ENCODE measurements at places on chromosomes 11 and 22.

DNA sequence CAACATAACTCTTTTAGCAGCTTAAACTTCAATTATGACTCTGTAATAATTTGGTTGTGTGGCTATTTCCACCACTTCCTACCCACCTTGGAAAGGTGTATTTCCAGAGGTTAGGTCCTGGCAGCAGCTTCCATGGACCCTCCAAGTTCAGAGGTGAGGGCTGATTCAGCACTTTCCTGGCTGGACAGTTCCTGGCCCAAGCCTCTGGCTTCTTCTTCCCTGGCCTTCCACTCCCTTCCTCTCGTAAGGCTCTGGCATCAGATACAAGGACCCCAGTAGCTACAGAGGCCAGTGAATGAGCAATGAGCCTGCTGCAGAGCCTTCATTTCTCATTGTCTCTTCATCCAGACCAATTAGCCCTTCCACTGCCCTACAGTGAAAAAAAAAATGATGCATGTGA, 98.1 kb upstream of the KIRREL3 start:
- no peak for DNase-seq

DNA sequence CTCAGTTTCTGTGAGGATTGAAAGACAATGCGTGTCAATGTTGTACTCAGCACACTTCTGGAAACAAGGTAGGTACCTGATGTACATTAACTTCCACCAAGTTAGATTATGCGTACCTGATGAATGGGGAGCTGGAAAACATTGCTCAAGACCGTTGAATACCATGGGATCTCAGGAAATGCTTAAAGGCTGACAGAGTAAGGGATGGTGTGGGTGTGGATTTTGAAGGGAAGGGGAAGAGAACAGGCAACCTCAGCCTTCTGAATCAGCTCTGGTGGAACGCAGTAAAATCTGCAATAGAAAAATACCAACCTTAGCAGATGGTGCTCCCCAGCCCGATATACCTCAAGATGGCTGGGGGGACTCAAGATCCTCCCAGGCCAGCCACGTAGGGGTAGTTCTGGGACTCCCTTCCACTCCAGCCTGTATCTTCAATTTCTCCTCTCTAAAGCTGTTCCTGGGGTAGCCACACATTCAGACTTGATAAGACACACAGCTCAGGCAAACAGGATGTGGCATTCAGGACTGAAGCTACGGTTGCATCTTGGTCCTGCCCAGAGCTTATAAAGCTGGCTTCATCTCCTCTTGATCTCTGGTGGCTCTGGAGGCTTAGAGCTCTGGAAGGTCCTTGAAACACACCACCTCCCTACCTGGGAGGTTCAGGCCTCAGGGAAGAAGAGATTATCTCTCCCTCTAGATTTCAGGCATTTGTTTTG, 111.8 kb downstream of the CTNND1 start:
- no peak for DNase-seq

DNA sequence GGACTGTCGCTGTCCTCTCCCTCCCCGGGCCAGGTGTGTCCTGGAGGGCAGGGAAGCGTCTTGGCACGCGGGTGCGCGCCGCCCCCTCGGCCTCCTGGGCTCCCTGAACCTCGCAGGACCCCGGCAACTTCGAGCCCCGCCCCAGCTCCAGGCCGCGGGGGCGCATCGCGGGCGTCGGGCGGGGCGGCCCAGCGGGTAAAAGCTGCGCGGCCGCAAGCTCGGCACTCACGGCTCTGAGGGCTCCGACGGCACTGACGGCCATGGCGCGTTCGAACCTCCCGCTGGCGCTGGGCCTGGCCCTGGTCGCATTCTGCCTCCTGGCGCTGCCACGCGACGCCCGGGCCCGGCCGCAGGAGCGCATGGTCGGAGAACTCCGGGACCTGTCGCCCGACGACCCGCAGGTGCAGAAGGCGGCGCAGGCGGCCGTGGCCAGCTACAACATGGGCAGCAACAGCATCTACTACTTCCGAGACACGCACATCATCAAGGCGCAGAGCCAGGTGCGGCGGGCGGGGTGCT, at the start of gene CST6:
Gene CST6, plus strand, starts transcription at position 224 of the 519 bp plus-strand sequence. Its CDS starts 37 bp downstream, at position 261.
- no peak for DNase-seq

GRCh38 chr22:45329530-45329936, 19.8 kb downstream of the FAM118A start:
- no peak for DNase-seq

DNA sequence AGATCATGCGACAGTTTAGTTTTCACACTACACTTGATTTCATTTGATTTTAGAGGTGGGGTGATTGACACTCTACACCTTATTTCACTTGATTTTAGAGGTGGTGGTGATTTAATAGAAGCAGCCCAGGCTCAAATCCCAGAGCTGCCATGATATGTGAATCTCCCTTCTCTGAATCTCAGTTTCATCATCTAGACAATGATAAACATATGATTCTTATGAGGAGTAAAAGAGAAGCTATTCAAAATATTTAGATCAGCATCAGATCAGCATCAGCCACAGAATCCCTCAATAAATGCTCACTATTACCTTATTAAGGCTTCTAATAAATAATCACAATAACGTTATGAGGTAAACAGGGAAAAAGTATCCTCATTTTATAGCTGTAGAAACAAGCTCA, 98.8 kb downstream of the MSANTD4 start:
- no peak for DNase-seq

- DNase-seq, result peak; percentile 96
These were observed 19.6 kb upstream of the CARD10 start for GRCh38 chr22:37538590-37539357.

DNA sequence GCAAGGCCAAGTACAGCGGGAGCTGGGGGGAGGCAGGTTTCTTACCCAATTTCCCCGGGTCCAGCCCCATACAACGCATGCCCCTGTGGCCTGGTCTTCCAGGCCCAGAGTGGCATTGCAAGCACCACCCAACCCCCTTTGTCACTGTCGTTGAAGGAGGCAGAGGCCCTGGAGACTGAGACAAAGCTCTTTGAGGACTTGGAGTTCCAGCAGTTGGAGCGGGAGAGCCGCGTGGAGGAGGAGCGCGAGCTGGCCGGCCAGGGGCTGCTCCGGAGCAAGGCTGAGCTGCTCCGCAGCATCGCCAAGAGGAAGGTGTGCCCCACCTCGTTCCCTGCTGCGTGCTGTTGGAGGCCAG, 27.8 kb downstream of the PHLDB1 start:
- no peak for DNase-seq

GRCh38 chr11:2916114-2916891, 12.9 kb downstream of the PHLDA2 start:
- no peak for DNase-seq

GRCh38 chr11:3152471-3153110, 12.5 kb downstream of the OSBPL5 start:
- no peak for DNase-seq

GRCh38 chr11:119742263-119742861, 13.4 kb upstream of the NECTIN1 start:
- DNase-seq, result no peak

DNA sequence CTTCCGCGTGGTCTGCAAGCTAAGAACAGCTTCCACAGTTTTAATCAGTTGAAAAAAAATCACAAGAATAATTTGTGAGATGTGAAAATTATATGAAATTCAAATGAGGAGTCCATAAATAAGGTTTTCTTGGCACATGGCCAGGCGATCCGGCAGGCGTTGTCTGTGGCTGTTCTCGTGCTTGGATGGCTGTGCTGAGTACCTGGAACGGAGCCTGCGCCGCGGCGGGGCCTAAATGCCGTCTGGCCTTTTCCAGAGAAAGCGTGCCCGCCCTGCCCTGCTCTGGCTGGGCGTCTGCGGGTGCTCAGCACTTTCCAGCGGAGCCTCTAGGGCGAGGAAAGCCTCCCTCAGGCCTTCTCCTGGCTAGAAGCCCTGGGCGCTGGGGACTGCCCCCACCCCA, 41.8 kb downstream of the OSBPL5 start:
- DNase-seq, result peak; percentile 86

- no peak for DNase-seq
These were observed 35.3 kb downstream of the LDHAL6A start for GRCh38 chr11:18490736-18491485.

- DNase-seq, result no peak
These were observed 107.4 kb downstream of the SGSM3 start for GRCh38 chr22:40477683-40478337.

DNA sequence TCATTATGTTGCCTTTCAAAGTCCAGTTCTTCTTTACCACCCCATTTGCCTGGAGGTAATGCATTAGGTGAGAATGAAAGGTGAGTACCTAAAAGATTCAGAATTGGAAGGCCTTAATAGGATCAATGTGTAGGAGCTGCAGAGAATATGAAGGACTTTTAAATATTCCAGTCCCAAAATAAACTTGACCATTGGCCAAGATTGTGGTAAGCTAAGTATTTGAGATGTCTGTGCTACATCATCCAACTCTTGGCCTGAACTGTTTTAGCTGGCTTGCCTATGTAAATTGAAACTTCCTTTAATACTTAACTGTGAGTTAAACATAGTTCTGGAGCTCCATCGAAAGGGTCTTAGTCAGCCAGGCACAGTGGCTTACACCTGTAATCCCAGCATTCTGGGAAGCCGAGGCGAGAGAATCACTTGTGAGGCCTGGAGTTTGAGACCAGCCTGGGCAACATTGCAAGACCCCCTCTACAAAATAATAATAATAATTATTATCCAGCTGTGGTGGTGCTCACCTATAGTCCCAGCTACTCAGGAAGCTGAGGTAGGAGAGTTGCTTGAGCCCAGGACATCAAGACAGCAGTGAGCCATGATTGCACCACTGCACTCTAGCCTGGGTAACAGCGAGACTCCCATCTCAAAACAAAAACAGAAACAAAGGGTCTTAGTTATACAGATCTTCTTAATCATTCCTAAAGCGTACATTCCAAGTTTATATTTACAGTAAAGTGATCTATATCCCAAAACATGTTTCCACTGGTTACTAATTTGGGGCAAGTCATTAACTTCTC, 29.8 kb downstream of the MTMR3 start:
- DNase-seq, result no peak

DNA sequence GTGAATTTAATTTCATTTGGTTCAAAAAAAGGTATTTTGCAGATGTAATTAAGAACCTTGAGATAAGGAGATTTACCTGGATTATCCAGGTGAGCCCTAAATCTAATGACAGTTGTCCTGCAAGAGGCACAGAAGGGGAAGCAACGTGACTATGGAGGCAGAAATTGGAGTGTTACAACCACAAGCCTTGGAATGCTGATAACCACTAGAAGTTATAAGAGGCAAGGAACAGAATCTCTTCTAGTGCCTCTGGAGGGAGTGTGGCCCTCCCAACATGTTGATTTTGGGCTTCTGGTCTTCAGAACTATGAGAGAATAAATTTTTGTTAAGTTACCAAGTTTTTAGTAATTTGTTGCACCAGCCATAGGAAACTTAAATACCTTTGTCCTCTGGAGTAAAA, 32.8 kb downstream of the RRM1 start:
- DNase-seq, result no peak

- no peak for DNase-seq
These were observed 38.5 kb upstream of the COMT start for GRCh38 chr22:19903031-19903430.

DNA sequence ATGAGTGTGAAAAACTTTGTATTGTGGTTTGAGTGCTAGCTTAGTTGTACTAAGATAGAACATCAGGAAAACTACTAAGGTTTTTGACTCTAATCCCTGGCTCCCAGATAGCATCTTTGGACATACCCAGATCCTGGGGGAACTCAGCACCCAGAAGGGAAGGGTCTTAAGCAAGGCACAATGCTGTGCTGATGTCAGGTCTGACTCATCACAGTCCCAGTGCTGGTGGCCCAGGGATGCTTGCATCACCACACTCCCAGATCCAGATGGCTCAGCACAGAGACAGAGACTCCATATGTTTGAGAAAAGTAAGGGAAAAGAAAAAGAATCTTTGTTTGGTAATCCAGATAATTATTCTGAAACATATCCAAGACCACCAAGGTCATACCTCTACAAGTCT, 18.3 kb upstream of the OR56A3 start:
- no peak for DNase-seq

DNA sequence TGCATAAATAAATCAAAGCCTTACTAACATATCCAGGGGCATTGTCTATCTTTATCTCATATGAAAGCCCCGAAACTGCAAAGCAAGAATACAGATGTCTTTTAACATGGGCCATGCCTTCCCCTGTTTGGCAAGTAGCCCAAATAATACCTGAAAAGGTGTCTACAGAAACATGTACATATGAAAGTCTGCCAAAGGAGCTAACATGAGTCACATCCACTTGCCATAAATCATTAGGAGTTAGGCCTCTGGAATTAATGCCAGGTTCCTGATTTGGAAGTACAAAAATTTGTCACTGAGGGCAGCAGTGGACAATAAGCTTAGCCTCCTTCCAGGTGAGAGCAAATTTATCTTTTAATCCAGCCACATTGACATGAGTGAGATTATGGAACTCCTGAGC, 85.5 kb upstream of the PGR start:
- no peak for DNase-seq

DNA sequence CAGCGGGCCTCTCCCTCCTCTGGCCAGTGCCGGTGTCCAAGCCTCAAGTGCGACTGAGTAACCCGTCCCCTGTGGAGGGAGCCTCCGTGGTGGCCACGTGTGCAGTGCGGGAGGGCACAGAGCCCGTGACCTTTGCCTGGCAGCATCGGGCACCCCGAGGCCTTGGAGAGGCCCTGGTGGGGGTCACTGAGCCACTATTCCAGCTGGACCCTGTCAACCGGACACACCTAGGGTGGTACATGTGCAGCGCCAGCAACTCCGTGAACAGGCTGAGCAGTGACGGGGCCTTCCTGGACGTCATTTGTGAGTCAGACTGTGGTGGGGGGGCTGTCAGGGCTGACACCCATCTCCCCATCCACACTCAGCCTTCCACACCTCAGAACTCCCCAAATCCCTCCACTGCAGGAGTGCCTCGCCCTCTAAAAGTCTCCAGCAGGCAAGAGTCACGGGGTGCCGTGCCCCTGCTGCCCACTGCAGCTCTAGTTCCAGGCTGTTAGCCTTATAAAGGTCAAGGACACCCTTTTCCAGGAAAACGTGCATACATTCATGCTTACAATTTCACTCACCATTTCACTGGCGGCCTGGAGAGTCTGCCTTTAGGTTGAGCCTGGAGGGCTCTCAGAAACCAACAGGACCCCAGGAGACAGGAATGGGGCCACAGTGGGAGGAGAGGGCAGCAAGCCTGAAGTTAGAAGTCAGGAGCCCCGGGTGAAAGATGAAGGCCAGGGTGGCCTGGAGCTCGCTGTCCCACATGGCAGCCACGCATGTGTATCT, 2.6 kb downstream of the VSIG10L2 start:
- DNase-seq, result peak; percentile 60
